Psoas muscle (tissue), 8 donors: ENCODE measurements at places on chromosomes 13 and 19. TPM values are rescaled to one million over a fixed set of nuclear protein-coding genes. Genes with fewer than 3 reads are reported as not detected.
A peak's percentile ranks its signal among the peaks of the same experiment; 100 is the strongest.

DNA sequence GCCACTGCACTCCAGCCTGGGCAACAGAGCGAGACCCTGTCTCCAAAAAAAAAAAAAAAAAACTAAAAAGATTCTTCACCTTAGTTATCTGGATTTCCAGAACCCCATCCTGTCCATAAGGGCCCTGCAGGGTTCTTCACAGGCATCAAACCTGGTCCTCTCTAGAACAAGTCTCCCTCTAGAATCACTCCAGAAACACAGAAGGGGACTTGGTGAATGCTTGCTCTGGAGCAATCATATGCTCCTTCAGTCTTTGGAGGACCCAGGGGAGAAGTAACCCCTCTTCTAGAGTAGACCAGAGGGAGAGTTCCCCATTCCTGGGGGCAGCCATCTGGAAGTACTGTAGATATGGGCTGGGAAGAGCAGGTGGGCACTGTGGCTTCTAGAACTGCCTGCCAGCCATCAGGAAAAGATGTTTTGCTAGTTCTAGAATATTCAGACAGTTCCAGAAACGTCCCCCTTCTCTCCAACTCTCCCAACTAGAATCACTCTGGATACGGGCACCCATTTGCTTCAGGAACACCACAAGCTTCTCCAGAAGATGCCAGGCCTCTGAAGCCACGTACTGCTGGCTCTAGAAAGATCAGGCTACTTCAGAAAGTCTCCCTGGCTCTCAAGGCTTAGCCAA lies 2.8 kb downstream of the FUT1 start:
- DNase-seq = no peak

PRR36 gene
- not detected for total RNA-seq

GRCh38 chr19:435056-435706 lies 25.7 kb downstream of the SHC2 start:
- peak; percentile 74 for DNase-seq

GRCh38 chr13:108968566-108968965 lies 339.2 kb downstream of the MYO16 start:
- no peak for DNase-seq

ZNF90 gene
- 0.10 TPM for total RNA-seq

CARS2 gene
- 53.4 TPM for total RNA-seq

DNA sequence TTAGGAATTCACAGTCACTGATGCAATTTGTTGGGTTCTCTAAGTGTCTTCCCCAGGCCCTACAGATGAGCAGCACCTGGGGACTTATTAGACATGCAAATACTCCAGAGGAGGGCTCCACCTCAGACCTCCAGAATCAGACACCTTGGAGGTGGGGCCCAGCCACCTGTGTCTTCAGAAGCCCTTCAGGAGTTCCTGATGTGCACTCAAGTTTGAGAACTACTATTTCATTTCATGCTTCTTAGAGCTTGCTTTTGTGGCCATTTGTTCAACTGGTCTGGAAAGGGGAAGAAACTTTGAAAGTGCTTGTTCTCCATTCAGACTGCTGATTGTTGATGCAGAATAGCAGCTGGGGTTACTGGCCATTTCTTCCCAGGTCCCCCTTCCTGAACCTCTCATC lies 472.0 kb downstream of the COG6 start:
- no peak for DNase-seq

- DNase-seq = peak; percentile 68
Observed at GRCh38 chr19:39677961-39678889, 22.5 kb downstream of the LGALS16 start.

- no peak for DNase-seq
Observed at GRCh38 chr19:35223862-35224505, 4.6 kb downstream of the FAM187B start.

DNA sequence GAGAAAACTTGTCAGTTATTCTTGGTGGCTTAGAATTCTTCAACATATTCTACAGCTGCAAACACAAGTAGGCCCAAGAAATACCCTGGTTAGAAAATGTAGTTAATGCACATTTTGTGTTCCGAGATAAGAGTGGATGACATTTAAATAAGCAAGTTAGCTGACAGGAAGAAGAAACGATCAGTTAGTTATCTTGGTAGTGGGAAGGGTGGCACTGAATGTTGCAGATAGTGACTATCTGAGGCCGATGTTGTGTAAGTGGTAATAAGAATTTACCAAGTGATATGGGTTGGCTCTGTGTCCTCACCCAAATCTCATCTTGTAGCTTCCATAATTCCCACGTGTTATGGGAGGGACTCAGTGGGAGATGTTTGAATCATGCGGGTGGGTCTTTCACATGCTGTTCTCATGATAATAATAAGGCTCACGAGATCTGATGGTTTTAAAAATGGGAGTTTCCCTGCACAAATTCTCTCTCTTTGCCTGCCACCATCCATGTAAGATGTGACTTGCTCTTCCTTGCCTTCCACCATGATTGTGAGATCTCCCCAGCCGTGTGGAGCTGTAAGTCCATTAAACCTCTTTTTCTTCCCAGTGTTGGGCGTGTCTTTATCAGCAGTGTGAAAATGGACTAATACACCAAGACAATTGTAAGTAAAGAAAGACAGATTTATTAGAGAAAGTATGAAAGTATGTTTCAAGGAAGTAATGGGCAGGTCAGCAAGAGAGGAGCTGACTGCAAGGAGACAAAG lies 10.9 kb upstream of the AKAP11 start:
- no peak for DNase-seq

- DNase-seq = no peak
Observed at GRCh38 chr13:91203430-91203829, 144.1 kb upstream of the MIR17HG start.

GARIN5A gene
- 5.3 TPM for total RNA-seq

- DNase-seq = no peak
Observed at GRCh38 chr13:76656056-76656455, 230.1 kb downstream of the KCTD12 start.

DNA sequence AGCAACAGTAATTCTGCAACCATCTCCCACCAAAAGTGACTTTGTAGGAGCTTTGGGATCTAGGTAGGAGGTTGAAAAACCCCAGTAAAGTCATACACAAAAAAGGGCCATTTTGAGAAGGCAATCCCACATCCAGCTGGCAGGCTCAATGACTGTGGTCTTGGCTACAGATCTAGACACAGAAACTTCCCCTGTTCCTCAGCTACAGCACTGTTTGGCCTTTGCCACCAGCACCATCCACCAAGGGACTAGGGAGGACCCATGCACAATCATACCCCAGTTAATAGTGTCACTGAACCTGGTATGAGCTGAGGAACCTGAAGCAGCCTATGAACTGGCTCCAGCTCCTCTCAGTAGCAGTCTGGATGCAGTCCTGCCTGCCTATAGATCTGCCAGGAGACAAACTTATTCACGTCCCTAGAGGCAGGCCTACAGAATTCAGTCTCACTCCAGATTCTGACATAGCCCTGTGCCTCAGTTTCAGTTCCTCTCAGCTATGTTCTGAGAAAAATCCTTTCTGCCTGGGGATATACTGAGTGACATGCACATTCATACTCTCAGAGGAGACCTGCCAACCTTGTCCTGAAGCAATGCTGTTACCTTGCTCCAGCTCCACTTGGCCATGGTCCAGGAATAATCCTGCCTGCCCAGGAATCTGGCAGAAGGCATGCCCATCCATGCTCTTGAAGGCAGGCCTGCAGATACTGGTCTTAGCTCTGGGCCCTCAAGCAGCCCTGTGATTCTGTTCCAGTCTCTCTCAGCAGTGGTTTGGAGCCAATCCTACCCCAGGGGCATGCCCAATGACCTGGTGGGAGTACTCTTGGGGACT lies 2048.3 kb upstream of the PCDH20 start:
- DNase-seq = no peak

- DNase-seq = no peak
Observed at GRCh38 chr13:110811008-110811720, 97.7 kb downstream of the ING1 start.

SHD gene
- total RNA-seq = 1.6 TPM

DNA sequence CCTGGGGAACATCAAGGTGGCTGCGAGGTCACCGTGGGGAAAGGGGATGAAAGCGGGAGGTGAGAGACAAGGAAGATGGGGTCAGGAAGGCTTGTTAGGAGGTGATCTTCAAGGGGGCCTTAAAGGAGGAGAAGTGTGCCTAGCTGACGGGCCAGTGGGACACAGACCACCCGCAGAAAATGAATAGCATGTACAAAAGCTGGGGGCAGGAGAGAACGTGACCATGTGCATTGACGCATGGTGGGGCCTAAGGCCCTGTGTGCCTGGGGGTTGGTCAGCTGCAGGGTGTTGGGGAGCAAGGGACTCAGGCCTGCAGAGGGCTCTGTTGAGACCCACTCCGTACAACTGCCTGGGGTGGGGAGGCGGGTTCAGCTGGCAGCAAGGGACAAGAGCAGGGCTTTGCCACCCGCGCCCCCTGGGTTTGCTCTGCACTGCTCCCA lies 5.9 kb downstream of the RAB8A start:
- peak; percentile 36 for DNase-seq

DNA sequence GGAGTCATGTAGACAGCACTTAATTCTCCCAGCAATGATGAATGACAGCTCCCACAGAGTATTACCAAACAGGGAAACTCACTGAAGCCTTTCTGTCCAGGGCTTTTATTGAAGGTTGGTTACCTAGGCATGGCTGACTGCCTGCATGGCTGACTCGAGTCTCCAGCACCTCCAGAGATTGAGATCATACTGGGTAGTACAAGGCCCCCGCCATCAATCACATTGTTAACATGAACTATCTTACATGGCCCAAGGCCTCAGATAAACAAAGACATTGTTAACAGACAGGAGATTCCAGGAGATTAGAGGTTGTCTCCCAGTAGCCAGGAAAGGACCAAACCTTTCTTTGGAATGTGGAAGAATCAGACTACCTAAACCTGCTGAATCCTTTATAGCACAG lies 128.3 kb upstream of the LSM14A start:
- no peak for DNase-seq

GAPDHS gene
- not detected for total RNA-seq

DNA sequence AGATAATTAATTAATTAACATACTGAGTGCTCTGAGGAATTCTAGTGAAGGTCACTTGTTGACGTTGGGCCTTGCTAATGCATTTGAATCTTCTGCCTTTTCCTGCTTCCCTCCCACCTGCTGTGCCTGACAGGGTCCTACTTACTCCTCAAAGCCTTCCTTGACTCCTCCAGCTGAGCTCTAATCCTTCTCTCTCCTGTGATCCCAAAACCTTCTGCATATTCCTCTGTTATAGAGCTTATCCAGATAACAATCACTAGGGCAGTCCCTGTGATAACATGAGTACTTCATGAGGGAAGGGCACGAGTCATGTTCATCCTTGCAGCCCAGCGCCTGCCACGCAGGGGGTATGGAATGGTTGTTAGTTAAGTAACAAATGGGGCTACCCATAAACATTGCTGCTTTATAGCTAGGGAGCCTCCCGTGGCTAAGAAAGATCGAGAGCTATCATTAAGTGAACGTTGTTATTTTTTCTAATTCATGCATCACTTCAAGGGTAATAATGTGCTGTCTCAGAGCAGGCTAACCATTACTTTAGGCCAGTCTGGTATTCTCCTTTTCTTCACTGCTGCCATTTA lies 19.1 kb upstream of the SPATA13 start:
- no peak for DNase-seq

SOHLH2 gene
- 0.17 TPM for total RNA-seq

GRCh38 chr13:111347438-111347837 lies 27.0 kb downstream of the TEX29 start:
- DNase-seq = no peak

SELENOV gene
- not detected for total RNA-seq

- DNase-seq = no peak
Observed at GRCh38 chr19:42313840-42314755, 989 bp downstream of the TMEM145 start.

CELF5 gene
- total RNA-seq = not detected

GRCh38 chr19:31304831-31305312 lies 44.4 kb downstream of the TSHZ3 start:
- no peak for DNase-seq

CYP4F8 gene
- not detected for total RNA-seq

PNMA8A gene
- total RNA-seq = 0.93 TPM

- DNase-seq = no peak
Observed at GRCh38 chr13:100244431-100244830, 155.5 kb downstream of the PCCA start.

- DNase-seq = no peak
Observed at GRCh38 chr13:106299621-106300020, 235.8 kb downstream of the EFNB2 start.

DNA sequence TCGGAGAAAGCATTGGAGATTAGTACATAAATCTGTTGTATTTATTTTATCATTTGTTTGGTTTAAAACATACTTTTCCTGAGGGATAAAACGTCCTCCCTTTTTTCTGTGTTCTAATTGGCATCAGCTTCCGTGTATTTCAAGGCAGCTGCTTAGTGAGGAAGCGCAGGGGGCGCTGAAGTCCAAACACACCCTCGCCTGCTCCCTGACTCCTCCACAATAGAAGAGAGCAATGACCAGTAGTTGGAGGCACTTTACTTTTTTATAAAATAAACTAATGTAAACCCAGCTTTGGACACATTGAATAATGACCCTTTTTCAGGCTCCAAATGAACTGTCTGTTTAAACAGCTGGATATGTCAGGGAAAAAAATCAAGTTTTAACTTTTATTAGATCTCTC lies 79.9 kb downstream of the RNASEH2B start:
- DNase-seq = peak; percentile 36

B3GNT8 gene
- 1.9 TPM for total RNA-seq
